ENCODE measurements at places on chromosomes 5 and 9. TPM values are rescaled to one million over a fixed set of nuclear protein-coding genes. Genes with fewer than 3 reads are reported as not detected.

Gene TSSK1B
- not detected for total RNA-seq

Gene IL3
- total RNA-seq: not detected

Gene ADRA1B
- 1.1 TPM for total RNA-seq

Gene FIBCD1
- 11.6 TPM for total RNA-seq

Gene SLCO6A1
- not detected for total RNA-seq

Measured in HT1080 (cell line).